ENCODE measurements at places on chromosomes 7 and 10. TPM values are rescaled to one million over a fixed set of nuclear protein-coding genes. Genes with fewer than 3 reads are reported as not detected.

The ACTR3C gene
- not detected for total RNA-seq

The VIPR2 gene
- not detected for total RNA-seq

The SCIN gene
- total RNA-seq: not detected

The CXCL12 gene
- 440 TPM for total RNA-seq

The SPDYE1 gene
- total RNA-seq: not detected

The TDRD1 gene
- total RNA-seq: 1.7 TPM

The ABCC2 gene
- total RNA-seq: 1.8 TPM

The ADRB1 gene
- not detected for total RNA-seq

The SCART1 gene
- 2.2 TPM for total RNA-seq

The TMEM140 gene
- total RNA-seq: 25.7 TPM

The MCM10 gene
- total RNA-seq: 0.31 TPM

The CFAP70 gene
- 0.50 TPM for total RNA-seq

The FGL2 gene
- 0.54 TPM for total RNA-seq

The RPEL1 gene
- not detected for total RNA-seq

The STARD3NL gene
- 28.8 TPM for total RNA-seq

The FKBP6 gene
- total RNA-seq: not detected

The NUTM2A gene
- not detected for total RNA-seq

The NEUROG3 gene
- total RNA-seq: not detected

The ASIC3 gene
- 0.37 TPM for total RNA-seq

The TMEM254 gene
- total RNA-seq: 13.1 TPM

The LRIT1 gene
- total RNA-seq: not detected

The AKR1E2 gene
- 3.1 TPM for total RNA-seq

The BLOC1S2 gene
- total RNA-seq: 33.1 TPM

Measured in cardiac ventricle fibroblast (primary cell).